ENCODE measurements at places on chromosomes 6 and 20.

- DNase-seq, result peak; percentile 38
Measured at GRCh38 chr6:494394-494793, 102.8 kb downstream of the IRF4 start.

DNA sequence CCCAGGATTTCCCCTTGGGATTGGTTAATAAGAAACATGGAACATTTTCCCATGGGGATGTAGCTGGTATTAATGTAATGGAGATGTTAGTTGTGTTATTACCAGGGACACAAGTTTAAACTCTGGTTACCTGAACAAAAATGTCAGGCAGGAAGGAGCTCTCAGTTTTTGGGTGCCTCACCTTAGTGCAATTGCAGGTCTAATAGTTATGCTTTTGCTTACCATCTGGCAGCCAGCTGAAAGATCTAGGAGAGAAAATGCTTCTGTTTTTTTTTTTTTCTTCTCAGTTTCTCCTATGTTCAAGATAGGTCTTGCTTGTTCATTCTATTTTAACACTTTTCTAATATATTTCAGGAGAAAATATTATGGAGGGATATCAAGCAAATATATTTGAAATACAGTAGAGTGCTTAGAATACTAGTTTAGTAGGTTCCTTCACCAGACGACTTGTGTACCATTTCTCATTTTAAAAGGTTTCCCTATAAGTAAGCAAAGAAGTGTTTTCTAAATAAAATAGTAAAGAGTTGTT lies 4.2 kb upstream of the UBE2J1 start:
- DNase-seq, result no peak

DNA sequence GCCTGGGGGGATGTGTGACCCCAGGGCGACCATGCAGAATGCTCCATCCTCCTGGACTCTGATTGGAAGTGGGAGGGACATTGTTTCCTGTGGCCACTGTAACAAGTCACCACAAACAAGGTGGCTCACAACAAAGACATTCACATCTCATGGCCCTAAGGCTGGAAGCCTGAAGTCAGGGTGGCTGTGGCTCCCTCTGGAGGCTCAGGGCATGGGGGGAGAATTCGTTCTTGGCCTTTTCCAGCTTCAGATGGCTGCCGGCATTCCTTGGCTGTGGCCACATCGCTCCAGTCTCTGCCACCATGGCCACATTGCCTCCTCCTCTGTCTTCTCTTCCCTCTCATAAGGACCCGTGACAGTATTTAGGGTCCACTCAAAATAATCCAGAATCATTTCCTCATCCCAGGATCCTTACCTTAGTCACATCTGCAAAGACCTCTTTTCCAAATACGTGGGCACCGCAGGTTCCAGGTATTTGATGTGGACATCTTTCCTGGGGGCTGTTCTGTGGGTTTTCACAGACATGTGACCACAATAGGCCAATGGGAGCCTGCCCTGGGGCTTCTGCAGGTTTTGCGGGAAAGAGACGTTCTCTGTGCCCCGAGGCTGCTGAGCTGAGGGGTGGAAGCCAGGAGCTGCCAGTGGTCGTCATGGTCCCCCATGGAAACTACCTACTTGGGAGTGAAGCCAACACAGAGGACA lies 249.3 kb downstream of the PREX1 start:
- DNase-seq, result no peak

GRCh38 chr6:38806271-38806670 lies 91.2 kb downstream of the DNAH8 start:
- no peak for DNase-seq

DNA sequence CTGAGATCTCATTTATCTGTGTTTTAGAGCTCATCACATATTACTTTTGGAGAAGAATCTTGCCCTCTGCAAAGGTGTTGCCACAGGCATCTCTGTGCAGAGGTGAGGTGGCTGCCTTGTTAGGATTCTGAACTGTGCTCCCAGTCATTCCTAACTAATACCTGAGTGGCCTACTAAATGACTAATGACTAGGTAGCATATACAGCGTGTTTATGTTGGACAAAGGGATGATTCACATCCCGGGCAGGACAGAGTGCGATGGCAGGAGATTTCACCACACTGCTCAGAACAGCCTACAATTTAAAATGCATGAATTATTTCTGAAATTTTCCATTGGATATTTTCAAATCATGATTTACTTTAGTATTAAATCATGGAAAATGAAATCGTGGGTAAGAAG lies 23.1 kb upstream of the CGA start:
- DNase-seq, result no peak

DNA sequence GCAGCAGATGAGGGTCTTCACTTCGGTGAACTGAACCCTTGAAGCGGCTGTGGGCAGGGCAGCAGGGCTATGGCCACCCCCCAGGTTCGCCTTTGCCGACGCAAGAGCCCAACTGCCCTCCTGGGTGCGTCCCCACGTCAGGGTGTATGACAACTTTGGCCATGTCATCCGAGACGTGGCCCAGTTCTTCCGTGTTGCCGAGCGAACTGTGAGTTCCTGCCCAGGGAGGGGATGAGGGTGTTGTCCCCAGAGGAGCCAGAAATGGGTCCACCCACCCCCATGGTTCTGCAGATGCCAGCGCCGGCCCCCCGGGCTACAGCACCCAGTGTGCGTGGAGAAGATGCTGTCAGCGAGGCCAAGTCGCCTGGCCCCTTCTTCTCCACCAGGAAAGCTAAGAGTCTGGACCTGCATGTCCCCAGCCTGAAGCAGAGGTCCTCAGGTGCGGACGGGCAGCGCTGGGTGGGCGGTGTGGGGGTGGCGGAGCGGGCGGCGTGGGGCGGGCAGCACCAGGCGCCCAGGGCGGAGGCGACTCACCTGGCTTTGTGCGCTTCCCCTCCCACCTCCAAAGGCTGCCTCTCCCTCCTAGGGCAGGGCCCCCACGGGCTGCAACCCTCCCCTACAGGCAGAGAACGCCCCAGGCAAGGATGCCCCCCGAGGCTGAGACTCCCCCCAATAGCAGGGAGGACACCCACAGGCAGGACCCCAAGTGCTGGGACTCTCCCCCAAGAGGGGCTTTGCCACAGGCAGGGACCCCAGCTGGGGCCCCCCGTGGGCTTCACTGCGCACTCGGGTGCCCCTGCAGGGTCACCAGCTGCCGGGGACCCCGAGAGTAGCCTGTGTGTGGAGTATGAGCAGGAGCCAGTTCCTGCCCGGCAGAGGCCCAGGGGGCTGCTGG lies 6.2 kb upstream of the TNFRSF6B start:
- DNase-seq, result no peak

GRCh38 chr6:144017166-144018094 lies 9.4 kb upstream of the PLAGL1 start:
- DNase-seq, result no peak

- DNase-seq, result no peak
Measured at GRCh38 chr20:9574181-9574580, 59.8 kb downstream of the LAMP5 start.
